Forelimb muscle (tissue), 1 donor: ENCODE measurements at places on chromosomes 12 and 14.

DNA sequence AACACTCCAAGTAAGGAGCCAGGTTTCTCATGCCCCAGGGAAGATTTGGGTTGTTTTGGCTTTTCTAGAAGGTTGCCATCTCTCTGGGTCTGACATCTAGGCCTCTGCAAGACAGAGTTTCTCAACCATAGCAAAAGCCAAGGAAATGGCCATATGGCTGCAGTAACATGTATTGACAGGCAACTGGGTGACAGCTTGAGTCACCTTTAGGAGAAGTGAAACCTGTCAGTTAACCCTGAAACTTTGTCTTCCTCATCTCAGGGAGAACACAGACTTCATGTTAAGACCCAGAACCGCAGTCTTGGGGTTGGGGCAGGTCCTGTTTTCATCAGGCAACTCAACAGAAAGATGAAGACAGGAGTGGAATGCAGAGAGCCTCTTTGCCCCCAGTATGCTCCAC is 46.0 kb upstream of the PLBD1 start:
- DNase-seq = no peak

DNA sequence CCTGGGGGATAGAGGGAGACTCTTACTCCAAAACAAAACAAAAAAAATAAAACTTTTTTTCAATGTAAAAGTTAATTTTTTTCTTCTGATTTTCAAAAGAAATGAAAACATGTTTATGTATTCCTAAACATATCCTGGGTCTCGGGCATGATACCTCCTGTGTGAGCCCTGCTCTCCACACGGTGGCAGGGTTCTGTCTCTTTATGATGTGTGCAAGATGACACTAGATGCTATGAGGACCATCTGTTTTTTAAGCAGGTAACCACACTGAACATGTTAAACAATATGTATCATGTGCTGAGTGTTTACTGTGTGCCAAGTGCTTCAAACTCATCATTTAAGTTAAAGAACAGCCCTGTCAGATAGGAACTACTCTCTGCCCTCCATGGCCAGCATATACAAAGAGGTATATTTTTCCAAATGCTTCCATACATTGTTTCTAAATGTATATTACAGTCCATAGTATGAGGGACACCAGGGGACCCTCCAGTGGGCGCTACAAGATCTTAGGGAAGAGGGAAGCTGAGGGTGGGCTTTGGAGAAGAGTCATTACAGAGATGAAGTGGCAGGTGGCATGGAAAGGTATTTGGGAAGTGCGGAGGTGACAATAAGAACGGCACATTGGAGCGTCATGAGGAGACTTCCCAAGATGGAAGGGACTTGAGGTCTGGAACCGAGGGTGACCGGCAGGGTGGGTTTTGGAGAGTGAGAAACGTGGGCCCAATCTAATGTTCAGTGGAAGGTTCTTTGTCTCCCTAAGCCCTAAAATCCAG is 28.5 kb downstream of the FOS start:
- no peak for DNase-seq

DNA sequence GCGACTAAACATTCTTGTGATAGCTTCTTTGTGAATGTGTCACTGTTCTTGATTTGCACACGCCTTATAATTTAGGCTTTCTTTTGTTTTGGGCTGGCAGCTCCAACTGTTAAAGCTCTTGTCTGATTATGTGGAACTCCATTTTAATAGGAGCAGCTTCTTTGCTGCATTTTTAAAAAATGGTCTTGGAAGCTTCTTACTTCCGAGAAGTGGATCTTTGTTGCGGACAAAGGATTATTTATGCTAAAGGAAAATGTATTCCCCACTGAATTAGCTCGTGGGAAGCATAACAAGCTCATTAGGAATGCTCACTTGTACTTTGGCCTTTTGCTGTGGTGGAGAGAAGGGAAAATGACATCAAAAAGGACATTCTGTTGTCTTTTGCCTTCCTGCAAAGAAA is 20.0 kb downstream of the GAS2L3 start:
- DNase-seq = no peak

GRCh38 chr12:57180321-57180989 is 33.0 kb upstream of the LRP1-AS start:
- no peak for DNase-seq

GRCh38 chr12:1927751-1928351 is 9.4 kb upstream of the CACNA2D4 start:
- DNase-seq = no peak

DNA sequence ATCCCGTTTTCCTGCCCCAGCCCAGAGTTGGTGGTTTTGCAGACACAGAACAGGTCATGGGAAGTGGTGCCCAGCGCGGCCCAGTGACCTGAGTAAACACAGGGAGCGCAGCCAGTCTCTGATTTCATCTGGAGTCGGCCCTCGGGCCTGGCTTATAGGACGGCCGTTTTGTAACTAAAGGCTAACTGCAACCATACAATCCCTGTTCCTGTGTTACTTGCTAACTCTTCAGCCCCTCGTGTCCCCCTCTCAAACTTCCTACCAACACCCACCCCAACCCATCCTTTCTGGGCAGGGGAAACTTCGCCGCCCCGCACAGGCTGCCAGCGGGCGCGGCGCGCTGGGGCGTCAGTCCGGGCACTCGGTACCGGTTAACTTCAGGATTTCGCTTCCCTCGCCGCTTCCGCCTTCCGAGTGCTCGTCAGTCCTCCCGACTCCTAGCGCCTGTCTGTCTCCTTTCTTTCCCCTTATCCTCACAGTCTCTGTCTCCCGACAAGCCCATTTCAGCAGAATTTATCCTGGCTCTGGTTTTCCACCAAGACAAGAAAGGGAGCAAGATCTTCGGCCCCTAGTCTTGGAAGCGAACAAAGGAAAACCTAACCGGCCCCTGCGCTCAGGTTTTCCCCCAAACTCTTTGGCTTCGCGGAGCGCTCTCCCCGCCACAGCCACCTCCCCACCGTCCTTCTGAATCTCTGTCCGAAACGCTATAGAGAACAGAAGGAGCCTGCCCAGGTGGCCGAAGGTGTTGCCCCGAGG is 2.0 kb downstream of the SIX1 start:
- DNase-seq = no peak

DNA sequence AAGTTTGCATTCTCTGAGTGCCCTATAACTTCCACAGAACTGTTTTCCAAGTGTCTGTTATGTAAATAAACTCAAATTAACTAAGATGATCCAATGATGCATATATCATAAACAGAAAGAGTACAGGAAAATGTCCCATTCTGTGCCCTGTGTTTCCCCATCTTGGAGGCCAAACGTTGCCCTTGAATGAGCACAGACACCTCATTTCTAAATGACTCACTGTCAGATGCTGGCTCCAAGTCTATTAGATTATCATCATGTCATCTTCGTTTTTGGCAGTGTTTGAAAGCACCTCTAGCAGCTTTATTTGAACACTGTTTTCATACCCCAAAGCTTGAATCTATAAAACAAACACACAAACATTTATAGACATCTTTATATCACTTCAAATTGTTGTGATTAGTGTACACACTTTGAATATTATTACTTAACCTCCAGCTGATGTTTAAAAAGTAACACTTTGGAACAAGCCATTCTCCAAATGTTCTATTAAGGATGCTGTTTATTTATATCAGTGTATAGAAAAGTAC is 424.2 kb downstream of the NOVA1 start:
- DNase-seq = no peak

GRCh38 chr12:10453156-10453555 is at the start of gene KLRC1:
Gene KLRC1 (minus strand): TSS chr12:10453377. CDS start chr12:10451156, 2,221 bp downstream.
- DNase-seq = no peak

GRCh38 chr14:41986083-41986645 is 379.5 kb downstream of the LRFN5 start:
- DNase-seq = no peak

GRCh38 chr12:65779091-65779642 is 45.1 kb upstream of the HMGA2 start:
- DNase-seq = no peak

GRCh38 chr14:89767861-89768268 is 186.7 kb downstream of the EFCAB11 start:
- no peak for DNase-seq

DNA sequence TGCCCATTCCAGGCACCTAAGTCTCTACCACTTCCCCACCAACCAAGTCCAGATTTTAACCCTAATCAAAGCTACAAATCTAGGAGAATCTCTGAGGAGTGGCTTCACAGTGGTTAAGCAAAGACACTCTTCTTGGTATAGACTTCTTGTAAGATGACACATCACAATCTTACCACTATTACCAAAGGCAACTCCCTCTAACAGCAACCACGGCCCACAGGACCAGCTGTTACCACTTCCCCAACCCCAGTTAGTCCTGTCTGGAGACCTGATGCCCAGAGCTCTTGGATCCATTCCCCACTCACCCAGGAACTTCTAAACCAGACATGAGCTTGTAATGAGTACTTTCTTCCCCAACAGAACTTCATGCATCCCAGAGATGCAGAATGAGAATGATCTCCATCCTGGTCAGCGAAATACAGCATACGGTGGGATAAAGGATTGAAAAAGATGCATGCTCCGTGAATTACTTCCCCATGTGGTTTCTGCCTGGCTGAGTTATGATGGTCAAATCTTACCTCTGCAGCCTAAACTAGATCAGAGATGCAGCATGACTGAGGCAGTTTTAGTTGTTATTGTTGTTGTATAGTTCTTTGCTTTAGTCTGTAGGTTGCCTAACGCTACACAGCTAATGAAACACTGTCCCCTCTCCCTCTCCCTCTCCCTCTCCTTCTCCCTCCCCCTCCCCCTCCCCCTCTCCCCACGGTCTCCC is 87.7 kb upstream of the FOXN3 start:
- DNase-seq = no peak

DNA sequence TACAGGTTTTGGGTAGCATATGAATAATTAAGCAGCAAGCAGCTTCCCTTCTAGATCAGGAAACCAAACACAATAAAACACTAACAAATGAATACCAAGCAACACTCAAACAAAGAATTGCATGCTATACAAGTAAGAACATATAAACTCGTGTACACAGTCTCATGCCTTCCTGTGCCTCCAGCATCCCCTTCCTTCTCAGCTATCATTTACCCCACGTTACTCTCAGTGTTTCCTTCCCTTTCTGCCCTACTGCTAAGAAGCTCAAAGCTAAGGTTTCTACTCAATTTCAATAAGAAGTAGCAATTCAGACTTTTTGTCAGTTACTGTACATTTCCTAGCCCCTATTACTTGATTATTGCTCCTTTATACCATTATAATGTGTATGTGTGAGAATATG is 81.0 kb downstream of the DUSP16 start:
- no peak for DNase-seq

GRCh38 chr12:114938487-114939210 is 254.7 kb upstream of the TBX3 start:
- no peak for DNase-seq

DNA sequence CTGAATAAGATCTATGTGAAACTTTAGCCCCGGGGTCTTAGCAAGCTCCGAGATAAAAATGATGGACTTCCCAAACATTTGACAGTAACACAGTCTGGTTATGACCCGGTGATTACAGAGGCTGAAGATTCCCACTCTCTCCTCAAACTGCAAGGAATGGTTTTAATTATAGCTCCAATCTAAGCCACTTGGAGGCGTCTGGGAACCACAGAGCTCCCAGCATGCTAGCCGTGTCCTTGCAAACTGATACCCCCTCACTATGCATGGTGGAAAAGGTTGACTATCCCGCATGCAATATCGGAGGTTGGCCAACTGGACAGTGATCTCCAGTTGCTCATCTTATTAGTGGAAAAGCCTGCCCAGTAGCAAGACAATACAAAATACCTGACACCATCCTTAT is 76.5 kb upstream of the GRIN2B start:
- DNase-seq = no peak

DNA sequence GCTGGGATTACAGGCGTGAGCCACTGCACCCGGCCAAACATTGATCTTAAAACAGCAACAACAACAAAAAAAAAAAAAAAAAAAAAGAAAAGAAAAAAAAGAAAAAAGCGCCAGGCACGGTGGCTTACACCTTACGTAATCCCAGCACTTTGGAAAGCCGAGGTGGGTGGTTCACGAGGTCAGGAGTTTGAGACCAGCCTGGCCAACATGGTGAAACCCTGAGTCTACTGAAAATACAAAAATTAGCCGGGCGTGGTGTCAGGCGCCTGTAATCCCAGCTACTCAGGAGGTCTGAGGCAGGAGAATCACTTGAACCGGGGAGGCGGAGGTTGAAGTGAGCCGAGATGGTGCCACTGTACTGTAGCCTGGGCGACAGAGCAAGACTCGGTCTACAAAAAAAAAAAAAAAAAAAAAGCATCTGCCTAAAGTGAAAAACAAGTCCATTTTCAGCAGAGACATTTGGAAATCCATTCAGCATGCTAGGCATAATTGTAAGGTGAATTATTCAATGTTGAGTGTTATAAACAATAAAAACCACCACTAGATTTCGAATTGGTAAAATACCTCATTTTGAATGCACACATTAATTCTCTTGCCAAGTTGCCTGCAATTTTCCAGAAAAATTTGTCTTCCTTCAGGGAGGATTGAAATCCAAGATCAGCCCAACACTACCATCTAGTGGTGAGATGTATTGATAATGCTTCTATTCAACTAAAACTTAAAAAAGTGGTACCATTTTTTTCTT is 8.0 kb upstream of the CERS5 start:
- peak; percentile 88 for DNase-seq

- DNase-seq = no peak
These were observed 67.2 kb downstream of the KDM2B start for GRCh38 chr12:121513464-121514183.
